ENCODE measurements at places on chromosomes 2 and 18. TPM values are rescaled to one million over a fixed set of nuclear protein-coding genes. Genes with fewer than 3 reads are reported as not detected.

RRM2 gene
- 374 TPM for total RNA-seq

VIT gene
- total RNA-seq: not detected

SANBR gene
- total RNA-seq: 9.4 TPM

IGFBP5 gene
- not detected for total RNA-seq

MEIS1 gene
- total RNA-seq: not detected

GPBAR1 gene
- total RNA-seq: 0.41 TPM

SFTPB gene
- total RNA-seq: not detected

BOLL gene
- total RNA-seq: not detected

MERTK gene
- total RNA-seq: 1.0 TPM

ABCG5 gene
- 0.14 TPM for total RNA-seq

ZNF236 gene
- total RNA-seq: 22.9 TPM

GALR1 gene
- total RNA-seq: not detected

WNT10A gene
- total RNA-seq: 0.18 TPM

CD8A gene
- 2.8 TPM for total RNA-seq

CRYGD gene
- not detected for total RNA-seq

ICOS gene
- total RNA-seq: 76.2 TPM

TEKT4 gene
- total RNA-seq: not detected

DNAJC5G gene
- total RNA-seq: not detected

DIPK1C gene
- not detected for total RNA-seq

CCDC85A gene
- not detected for total RNA-seq

MC5R gene
- total RNA-seq: not detected

ZNF513 gene
- total RNA-seq: 11.7 TPM

ST3GAL5 gene
- 13.8 TPM for total RNA-seq

CCDC121 gene
- total RNA-seq: 0.73 TPM

LYG2 gene
- not detected for total RNA-seq

NCKAP5 gene
- not detected for total RNA-seq

MGAT4A gene
- total RNA-seq: 44.6 TPM

POTEJ gene
- total RNA-seq: not detected

Data from activated T-helper 2 cell treated with anti-CD3 and anti-CD28 coated beads, Interferon-gamma antibody, Interleukin-2, Interleukin-4, amounts not matched to agents 10 μg/mL and 5 μg/mL and 100 μg/mL, durations not matched to agents 14 hours and 24 hours and 36 hours (primary cell).